SIG-M5 (cell line): ENCODE measurements at places on chromosomes 2 and 18.

GRCh38 chr2:133976659-133977058 is 277.2 kb upstream of the MGAT5 start:
- no peak for DNase-seq

- DNase-seq = no peak
Measured at GRCh38 chr2:29066997-29067605, 7.2 kb downstream of the PCARE start.

GRCh38 chr2:144475044-144475443 is 44.9 kb downstream of the ZEB2 start:
- DNase-seq = no peak

DNA sequence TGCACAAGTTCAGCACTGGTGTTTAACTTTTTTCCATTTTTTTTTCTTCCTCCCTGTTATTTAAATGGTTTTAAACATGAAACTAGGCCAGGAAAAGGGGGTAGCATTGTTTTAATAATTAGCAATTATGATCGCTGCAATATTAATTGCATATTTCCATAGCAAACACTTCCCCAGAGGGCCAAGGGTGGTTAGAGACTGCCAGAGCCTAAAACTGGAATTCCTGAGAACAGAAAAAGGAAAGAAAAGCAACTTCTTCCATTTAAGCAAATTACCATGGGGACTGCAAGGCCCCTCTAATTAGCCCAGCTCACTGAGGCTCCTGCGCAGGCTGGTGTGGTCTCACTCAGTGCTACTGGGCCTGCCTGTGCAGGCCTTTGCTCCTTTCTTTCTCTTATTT is 201.5 kb downstream of the SMAD2 start:
- no peak for DNase-seq

DNA sequence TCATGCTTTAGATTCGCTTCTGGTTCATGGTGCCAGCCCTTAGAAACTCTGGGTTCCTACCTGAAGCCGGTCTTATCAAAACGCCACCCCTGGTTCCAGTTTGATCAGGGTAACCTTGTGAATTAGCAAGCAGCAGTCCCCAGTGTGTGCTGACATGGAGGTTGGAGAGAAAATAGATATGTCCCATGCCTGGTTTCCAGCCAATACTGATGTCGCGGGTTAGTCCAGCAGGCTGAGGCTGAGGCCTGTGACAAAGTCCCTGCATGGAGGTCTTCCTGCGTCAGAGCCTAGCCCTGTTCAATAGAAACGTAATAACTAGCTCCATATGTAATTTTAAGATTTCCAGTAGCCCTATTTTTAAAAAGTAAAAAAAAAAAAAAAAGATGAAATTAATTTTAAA is 28.2 kb downstream of the LPIN1 start:
- DNase-seq = no peak

- DNase-seq = no peak
Measured at GRCh38 chr2:62604336-62604735, 98.3 kb upstream of the TMEM17 start.

DNA sequence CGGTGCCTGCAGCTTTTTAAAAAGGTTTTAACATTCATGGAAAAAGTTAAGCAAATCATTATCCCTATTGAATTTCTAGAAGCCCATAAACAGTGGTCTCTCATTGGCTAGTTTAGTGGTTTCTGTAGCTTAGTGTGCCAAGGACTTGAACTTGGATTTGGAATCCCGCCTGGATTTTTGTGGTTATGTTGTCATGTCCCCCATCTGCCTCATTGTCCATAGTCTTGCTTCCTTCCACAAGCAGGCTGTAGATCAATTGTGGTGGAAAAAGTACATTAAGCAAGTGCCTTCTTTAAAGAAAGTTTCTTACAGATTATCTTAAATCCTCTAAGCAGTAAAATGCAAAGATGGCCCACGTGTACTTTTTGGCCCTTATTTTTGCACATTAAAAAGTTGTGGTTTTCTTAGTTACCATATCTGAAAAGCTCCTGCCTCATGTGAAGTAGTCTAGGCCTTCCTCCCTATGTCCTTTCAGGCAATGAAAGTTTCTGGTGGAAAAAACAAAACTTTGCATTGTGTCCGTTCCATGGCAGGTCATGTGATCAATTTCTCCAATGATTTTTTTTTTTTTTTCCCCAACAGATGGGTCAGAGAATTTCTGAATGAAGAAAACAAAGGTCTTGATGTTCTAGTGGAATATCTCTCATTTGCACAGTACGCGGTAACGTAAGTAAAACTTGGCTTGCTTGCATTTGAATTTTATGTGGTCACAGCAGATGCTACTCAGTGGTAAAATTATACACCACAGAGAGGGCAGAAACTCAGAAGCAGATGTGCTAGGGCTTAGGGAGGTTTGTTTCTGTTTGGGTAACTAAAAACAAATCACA is 158.9 kb downstream of the PRPF40A start:
- DNase-seq = no peak

GRCh38 chr2:17401096-17401495 is 117.1 kb downstream of the RAD51AP2 start:
- no peak for DNase-seq

- DNase-seq = no peak
Measured at GRCh38 chr2:21814588-21815149, 690.9 kb downstream of the TDRD15 start.

GRCh38 chr2:218964041-218964771 is 4.7 kb downstream of the CDK5R2 start:
- no peak for DNase-seq

GRCh38 chr2:17181051-17181752 is 337.0 kb downstream of the RAD51AP2 start:
- no peak for DNase-seq

- no peak for DNase-seq
Measured at GRCh38 chr18:25288340-25288938, 63.5 kb downstream of the ZNF521 start.

- no peak for DNase-seq
Measured at GRCh38 chr18:42176599-42176998, 221.6 kb downstream of the PIK3C3 start.

DNA sequence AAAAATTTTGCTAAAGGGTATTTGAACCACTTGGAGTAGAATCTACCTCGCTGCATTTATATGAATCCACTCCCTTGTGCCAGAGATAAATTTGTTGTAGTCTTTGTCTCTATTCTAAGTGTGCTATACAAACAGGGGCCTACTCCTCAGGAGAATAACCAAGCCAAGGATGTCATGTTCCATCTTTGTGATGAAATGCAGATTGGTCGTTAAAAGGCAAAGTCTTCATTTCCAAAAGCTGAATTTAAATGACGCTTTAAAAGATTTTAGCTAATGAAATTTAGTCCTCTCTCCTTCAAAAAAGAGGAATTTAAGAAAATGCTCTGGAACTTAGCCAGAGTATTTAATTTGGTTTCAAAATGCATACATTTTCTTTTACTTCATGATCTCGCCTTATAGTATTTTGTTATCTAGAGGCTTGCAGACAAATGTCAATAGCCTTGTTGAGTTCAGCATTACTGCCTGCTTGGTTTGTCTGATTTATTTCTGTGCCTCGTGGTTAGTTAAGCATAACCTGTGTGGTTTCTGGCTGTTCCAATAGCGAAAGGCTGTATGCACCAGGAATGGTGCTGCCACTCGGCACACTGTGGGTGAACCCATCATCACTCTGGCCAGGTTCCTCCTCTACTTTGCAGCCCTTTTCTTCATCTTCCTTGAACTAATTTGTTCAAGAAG is 417.6 kb downstream of the ZNF521 start:
- DNase-seq = no peak

- no peak for DNase-seq
Measured at GRCh38 chr2:172930871-172931255, 144.8 kb upstream of the MAP3K20 start.

GRCh38 chr2:127706215-127706990 is 5.1 kb downstream of the SFT2D3 start:
- no peak for DNase-seq

GRCh38 chr2:151904807-151905206 is 76.6 kb upstream of the ARL5A start:
- no peak for DNase-seq

- no peak for DNase-seq
Measured at GRCh38 chr2:218016810-218017209, 14.0 kb upstream of the TNS1 start.

GRCh38 chr2:190786404-190787166 is 94.0 kb upstream of the GLS start:
- no peak for DNase-seq
